Muscle of leg (tissue), 16 donors: ENCODE measurements at places on chromosomes 12 and 14. TPM values are rescaled to one million over a fixed set of nuclear protein-coding genes. Genes with fewer than 3 reads are reported as not detected.

The ASCL1 gene
- 0.04 TPM for total RNA-seq

The PLCZ1 gene
- not detected for total RNA-seq

The FIGNL2 gene
- 1.2 TPM for total RNA-seq

The SLC39A2 gene
- total RNA-seq: 0.04 TPM

The PTCSC3 gene
- total RNA-seq: not detected

The MPHOSPH9 gene
- total RNA-seq: 37.5 TPM
